MCF 10A (cell line): ENCODE measurements at places on chromosomes 5 and 9.

GRCh38 chr5:19241690-19242089 is 746.3 kb downstream of the CDH18 start:
- no peak overlapping the region for H3K4me3 ChIP-seq
- peaks cover 8% of the 10 kb centered on the region for H3K4me1 ChIP-seq
- H3K27ac ChIP-seq, result no peak overlapping the region
- no peaks in the 10 kb centered on the region for H3K27me3 ChIP-seq
- no peaks in the 10 kb centered on the region for H3K36me3 ChIP-seq

DNA sequence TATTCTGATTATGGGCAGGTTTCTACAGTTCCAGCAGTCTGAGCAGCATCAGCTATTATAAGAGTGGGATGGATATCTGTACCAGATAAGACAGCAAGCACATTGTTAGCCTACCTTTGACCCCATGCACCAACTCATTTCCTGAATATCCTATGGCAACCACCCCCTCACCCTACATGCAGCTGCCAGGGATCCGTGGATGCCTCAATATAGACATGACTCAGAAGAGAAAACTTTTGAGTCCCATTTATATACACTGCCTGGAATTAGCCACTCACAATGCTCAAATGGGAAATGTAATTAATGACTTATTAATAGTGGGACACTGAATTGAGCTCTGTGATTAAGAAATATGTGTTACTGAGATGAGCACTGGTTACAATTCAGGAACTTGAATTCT is 124.4 kb downstream of the SSBP2 start:
- H3K27ac ChIP-seq, result no peak overlapping the region
- no peak overlapping the region for H3K4me3 ChIP-seq
- DNase-seq, result peak; percentile 67
- H3K36me3 ChIP-seq, result peaks cover 41% of the 10 kb centered on the region
- peaks cover 10% of the 10 kb centered on the region for H3K4me1 ChIP-seq
- H3K27me3 ChIP-seq, result no peaks in the 10 kb centered on the region

DNA sequence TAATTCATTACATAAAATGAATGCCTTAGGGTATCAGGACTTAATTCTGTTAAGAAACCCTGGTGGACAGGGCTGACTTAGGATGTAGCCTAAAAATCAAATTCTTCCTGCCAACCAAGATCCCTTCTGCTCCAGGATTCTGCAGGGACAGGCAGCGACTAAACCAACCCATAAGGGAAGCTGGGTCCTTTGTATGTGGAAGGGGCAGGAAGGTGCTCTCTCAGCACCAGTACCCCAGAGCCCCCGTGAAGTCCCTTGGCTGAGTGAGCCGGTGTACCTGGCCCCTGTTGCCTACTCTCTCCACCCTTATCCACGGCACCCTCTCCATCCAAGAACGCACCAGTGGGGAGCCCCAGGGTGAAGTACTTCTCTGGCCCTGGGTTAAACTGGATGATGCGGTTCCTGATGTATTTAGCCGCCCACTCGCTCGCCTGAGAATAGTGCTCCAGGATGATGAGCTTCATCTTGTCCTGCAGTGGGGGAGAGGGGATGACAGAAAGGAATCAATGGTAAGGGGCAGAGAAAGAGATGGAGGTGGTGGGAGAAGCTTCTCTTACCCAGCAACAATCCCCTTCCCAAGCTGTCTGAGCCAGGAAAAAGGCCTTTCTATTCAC is 1.1 kb downstream of the GNPDA1 start:
- no peaks in the 10 kb centered on the region for H3K27me3 ChIP-seq
- peaks cover 35% of the 10 kb centered on the region for H3K4me1 ChIP-seq
- H3K4me3 ChIP-seq, result peak overlapping the region; percentile 82
- H3K27ac ChIP-seq, result peak overlapping the region; percentile 82

DNA sequence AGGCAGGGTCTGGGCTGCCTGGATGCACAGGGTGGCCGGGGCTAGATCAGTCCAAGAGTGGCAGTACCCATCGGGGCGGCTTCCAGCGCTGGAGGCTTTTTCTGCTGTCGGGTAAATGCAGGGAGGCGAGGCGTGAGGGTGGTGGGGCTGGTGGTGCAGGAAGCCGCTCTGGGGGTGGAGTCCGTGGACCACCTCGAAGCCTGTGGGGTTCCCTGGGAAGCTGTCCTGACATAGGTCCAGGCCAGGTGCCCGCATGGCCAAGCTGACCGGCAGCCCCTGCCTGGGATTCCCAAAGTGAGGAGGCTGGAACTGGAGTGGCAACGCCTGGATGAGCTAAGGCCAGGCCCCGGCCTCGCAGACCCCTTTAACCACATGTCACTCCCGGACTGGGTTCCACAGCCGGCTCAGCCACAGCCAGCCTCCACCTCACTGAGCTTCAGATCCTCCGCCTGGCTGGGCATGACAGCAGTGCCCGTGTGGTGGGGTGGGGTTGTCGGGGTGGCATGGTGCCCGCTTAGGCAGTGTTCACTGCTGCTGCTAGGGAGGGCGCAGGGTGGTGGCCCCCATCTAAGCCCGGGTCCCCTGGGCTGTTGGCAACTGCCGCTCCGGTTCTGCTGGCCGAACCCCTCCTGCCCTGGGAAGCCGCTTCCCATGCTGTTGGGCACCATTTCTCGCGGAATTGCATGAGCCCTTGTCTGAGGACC is 1.4 kb upstream of the QRFP start:
- no peak overlapping the region for H3K27ac ChIP-seq
- peaks cover 12% of the 10 kb centered on the region for H3K27me3 ChIP-seq
- H3K4me1 ChIP-seq, result no peaks in the 10 kb centered on the region

- DNase-seq, result no peak
- peaks cover 7% of the 10 kb centered on the region for H3K36me3 ChIP-seq
- no peaks in the 10 kb centered on the region for H3K27me3 ChIP-seq
- no peak overlapping the region for H3K4me3 ChIP-seq
Observed at GRCh38 chr5:59152701-59153245, 569.9 kb downstream of the RAB3C start.

- no peaks in the 10 kb centered on the region for H3K27me3 ChIP-seq
- no peak overlapping the region for H3K27ac ChIP-seq
- DNase-seq, result no peak
Observed at GRCh38 chr9:133897675-133898074, 94.4 kb downstream of the VAV2 start.

DNA sequence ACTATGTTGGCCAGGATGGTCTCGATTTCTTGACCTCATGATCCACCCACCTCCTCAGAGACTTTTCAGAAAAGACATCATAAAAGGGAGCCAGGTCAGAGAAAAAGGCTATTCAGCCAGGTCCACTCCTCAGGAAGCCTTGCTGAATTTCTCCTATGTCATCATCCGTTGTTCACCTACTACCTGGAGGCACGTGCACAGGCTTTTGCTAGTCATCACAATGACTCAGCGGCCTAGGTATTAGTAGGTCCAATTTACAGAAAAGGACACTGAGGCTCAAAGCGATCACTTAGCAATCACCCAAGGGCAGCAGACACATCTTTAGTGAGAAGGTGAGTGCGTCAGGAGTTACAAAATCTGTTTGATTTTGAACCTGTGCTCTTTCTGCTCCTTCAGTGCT is 72.3 kb upstream of the RAD23B start:
- H3K4me1 ChIP-seq, result peaks cover 19% of the 10 kb centered on the region
- H3K27ac ChIP-seq, result no peak overlapping the region
- no peaks in the 10 kb centered on the region for H3K27me3 ChIP-seq

GRCh38 chr5:17361331-17361730 is 136.7 kb upstream of the TAF11L2 start:
- H3K27me3 ChIP-seq, result no peaks in the 10 kb centered on the region
- no peak for DNase-seq
- H3K36me3 ChIP-seq, result no peaks in the 10 kb centered on the region
- no peak overlapping the region for H3K27ac ChIP-seq
